ENCODE measurements at places on chromosomes 1 and 21. TPM values are rescaled to one million over a fixed set of nuclear protein-coding genes. Genes with fewer than 3 reads are reported as not detected.

TRPM2 gene
- total RNA-seq, result 11.1 TPM

KRTAP19-3 gene
- not detected for total RNA-seq

PCP4L1 gene
- total RNA-seq, result 18.6 TPM

- DNase-seq, result no peak
Measured at GRCh38 chr1:80751204-80751603, 1049.5 kb upstream of the ADGRL2 start.

DNA sequence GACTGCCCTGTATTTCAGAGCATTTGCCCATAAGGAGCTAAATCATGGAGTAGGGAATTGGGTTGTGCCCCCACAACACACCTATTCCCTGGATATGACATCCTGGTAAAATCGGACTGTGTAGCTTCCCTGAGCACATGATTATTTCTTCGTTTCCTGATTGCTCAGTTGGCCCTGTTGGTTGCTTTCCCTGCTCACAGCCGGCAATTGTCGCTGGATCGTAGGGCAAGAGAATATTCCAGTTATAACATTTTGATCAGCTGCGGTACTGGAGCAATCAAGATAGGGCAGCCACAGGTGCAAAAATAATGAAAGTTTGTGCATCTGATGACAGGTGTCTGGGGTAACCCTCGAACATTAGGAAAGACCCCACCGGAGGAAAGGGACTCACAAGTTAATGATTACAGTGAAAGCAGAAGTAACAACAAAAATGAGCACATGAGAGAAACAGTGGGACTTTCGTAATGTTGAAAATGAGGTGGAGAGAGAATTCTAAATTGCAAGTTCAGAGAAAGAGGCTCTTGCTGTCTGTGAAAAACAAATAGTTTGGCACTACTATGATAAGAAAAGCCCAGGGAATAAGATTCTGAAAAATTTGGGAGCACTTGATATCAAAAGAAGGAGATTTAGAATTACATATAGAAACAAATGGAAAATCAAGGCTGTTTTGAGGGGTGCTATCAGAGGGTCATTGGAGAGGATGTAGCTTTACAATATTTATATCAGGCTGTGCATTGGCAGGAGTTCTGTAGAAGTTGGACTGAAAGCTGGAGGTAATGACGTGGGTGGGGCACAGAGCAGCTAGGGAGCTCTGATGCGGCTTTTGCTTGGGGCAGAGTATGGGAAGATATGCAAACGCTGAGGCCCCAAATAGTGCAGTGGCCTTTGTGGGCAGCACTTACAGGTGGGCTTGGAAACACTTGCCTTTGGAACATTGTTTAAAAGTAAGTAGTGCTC is at the start of gene MAB21L3:
Gene MAB21L3 (plus strand): TSS at position 833 of the 957 bp plus-strand sequence. CDS start 1,217 bp downstream, outside the sequence.
- no peak for DNase-seq

DNA sequence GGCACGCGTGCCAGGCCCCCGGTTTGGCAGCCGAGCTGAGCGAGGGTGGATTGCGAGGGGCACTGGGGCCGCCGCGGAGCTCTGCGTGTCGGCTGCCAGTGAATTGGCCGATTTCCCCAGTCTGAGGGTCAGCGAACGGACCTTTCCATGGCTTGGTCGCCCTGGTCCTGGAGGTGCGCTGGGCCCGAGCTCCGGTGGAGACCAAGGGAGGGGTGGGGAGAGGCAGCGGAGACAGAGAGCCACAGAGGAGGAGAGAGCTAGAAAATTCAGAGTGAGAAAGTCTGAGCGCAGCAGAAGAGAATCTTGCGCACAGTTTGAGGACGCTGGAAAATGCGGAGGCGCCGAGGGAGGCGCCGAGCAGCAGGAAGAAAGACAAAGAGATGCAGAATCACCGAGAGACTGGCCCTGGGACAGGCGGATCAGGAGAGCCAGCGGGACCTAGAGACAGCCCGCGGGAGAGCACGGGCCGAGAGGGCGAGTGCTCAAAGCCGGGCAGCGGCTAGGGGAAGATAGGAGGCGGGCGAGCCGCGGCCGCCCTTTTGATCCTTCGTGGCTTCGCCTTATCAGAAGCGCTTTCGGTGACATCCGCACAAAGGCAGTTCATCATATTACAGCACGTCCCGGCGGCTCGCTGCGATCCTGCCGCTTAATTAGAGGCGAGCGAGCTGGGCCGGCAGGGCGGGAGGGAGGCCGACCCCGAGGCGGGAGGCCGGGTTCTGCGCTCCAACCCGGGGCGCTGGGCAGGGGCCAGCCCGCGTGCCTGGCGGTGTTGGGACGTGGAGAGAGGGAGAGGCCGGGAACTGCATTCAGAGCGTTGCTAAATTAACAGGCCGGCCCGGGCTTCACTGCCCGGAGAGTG is 12.7 kb downstream of the PAX7 start:
- DNase-seq, result no peak

GRCh38 chr21:38416791-38417190 is 81.5 kb downstream of the ERG start:
- DNase-seq, result no peak

DNA sequence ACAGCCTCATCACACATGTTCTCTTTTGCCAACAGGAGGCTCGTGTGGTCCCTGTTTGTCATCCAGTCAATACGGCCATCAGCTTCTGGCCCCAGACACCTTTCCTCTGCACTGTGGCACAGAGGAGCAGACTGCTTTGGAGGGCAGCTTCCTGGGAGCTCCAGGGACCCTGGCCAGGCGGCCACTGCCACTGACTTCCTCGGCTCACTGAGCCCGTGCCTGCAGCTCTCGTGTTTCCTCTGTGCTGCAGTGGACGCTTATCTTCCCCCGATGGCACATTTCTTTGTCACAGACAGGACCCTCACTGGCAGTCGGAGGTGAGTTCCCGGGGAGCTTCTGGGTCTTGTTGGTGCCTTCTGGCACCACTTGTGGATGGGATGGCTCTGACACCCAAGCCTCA is 67.0 kb upstream of the DIRAS3 start:
- DNase-seq, result no peak

- DNase-seq, result no peak
Measured at GRCh38 chr21:17709266-17709611, 96.5 kb upstream of the BTG3 start.

DNA sequence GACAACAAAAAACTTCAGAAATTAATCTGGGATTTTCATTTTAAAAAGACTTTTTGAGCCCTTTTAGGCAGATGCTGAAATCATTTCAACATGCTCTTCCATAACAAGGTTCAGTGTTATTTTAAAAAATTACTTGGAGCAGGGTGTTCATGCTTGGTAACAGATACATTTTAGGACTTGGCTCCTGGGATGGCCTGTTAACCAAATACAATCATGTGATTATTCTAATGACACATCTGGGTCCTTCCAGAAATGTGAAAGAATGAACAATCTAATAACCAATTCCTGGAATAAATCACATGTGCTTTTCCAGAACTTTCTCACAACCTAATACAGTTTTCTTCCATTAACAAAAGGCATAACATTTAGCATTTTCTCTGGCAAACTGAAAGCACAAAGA is 379.8 kb upstream of the RUNX1 start:
- no peak for DNase-seq

All from spinal cord (tissue), 10 donors.